ENCODE measurements at places on chromosomes 3 and 15. TPM values are rescaled to one million over a fixed set of nuclear protein-coding genes. Genes with fewer than 3 reads are reported as not detected.

The C3orf62 gene
- 9.2 TPM for total RNA-seq

DNA sequence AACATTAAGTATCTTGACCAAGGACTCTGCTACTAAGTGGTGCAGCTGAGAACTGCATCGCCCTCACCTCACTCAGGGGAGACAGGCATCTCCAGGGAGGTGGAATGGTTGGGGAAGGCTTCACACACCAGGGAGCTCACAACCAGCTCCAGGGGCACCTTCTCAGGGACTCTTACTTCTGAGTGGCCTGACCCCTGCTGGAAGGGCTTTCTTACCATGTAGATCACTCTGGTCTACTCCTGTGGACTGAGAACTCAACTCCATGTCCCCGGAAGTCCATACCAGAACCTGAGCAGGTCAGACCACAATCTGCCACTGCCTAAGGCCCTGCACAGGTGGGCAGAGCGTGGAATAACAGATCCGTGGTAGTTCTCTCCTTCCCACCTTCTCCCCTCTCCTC, 140.5 kb downstream of the TLE3 start:
- DNase-seq: no peak

GRCh38 chr3:146139586-146140110, 21.3 kb downstream of the PLOD2 start:
- no peak for DNase-seq

The TMEM43 gene
- 42.7 TPM for total RNA-seq

GRCh38 chr15:81387621-81388435, 13.8 kb upstream of the TMC3 start:
- no peak for DNase-seq

DNA sequence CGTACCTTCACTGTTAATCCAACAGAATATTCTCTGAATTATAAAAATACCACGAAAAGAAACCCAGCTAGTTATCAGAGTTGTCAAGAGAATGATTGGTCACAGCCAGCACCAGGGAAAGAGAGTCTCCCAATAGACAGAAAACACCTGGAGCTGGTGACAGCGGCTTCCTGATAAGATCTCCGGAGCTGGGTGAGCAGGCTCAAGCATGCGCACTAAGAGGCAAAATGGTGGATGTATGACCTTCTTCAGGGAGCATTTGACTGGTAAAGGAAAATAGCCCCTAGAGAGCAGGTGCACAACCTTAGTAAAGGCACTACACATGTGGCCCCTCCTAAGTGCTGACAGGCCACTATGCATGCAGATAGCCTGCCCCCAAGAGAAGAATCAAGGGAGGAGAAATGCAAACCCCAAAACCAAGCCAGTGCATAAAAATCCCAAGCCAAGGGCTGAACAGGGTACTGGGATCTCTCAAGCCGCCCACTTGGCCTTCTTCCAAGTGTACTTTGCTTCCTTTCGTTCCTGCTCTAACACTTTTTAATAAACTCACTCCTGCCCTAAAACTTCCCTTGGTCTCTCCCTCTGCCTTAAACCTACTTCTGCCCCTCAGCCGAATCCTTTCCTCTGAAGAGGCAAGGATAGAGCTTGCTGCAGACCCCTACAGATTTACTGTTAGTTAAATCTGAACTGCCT, 93.2 kb downstream of the UACA start:
- DNase-seq: no peak

The SUSD5 gene
- 2.1 TPM for total RNA-seq

The HACD3 gene
- 147 TPM for total RNA-seq

The C3orf49 gene
- total RNA-seq: not detected

The CFAP92 gene
- 8.8 TPM for total RNA-seq

- DNase-seq: no peak
These were observed 25.6 kb downstream of the FAM43A start for GRCh38 chr3:194711286-194711685.

- no peak for DNase-seq
These were observed 19.6 kb downstream of the VGLL4 start for GRCh38 chr3:11624161-11624560.

GRCh38 chr3:184952671-184953070, 140.7 kb downstream of the VPS8 start:
- DNase-seq: no peak

The RBPMS2 gene
- 40.5 TPM for total RNA-seq

- no peak for DNase-seq
These were observed at the start of gene GCNT3 for GRCh38 chr15:59611276-59612260. TSS of gene GCNT3 (plus strand) at chr15:59611783. CDS start at chr15:59618239, 6,456 bp downstream.

DNA sequence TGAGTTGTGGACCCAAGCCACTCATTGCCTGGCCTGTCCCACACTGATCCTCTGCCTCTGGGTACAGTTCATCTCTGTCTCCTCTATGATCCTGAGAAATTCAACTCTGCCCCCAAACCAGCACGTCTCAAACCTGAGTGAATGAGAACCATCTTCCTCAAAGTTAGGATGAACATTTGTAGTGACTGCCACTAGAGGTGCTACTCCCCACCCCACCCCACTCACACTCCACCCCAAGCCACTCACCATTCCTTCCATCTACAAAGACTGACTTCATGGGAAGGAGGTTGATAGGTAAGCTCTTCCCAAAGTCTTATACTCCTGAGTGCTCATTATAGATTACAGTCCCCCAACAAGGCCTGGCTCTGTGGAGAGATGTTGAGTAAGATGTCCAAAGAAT, 43.8 kb downstream of the NEK10 start:
- no peak for DNase-seq

The PPP2R3A gene
- total RNA-seq: 17.1 TPM

The EXD1 gene
- not detected for total RNA-seq

- DNase-seq: no peak
These were observed 61.8 kb downstream of the SETD2 start for GRCh38 chr3:47102081-47102600.

DNA sequence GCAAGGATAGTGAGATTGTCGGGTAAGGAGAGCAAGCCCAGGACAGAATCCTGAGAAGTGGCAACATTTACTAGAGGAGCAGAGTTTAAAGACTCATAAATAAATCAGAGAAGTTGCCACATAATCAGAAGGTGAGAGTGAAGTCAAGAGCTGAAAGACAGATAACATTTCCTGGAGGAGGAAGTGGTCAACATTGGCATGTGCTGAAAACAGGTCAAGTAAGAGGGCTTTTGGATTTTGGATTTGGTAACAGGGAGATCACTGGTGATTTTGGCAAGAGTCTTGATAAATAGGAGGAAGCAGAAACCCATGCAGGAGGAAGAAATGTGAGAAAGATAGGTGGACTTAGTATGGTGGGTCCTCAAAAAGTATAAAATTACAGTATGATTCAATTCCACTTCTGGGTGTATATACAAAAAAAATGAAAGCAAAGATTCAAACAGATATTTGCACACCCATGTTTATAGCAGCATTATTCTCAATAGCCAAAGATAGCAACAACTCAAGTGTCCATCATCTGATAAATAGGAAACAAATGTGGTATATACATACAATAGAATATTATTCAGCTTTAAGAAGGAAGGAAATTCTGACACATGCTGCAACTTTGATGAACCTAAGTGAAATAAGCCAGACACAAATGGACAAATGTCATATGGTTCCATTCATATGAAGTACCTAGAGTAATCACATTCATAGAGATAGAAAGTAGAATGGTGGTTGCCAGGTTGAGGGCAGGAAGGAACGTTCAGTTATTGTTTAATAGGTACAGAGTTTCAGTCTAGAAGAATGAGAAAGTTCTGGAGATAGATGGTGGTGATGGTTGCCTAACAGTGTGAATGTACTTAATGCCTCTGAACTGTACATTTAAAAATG, 27.3 kb upstream of the MBNL1 start:
- no peak for DNase-seq

DNA sequence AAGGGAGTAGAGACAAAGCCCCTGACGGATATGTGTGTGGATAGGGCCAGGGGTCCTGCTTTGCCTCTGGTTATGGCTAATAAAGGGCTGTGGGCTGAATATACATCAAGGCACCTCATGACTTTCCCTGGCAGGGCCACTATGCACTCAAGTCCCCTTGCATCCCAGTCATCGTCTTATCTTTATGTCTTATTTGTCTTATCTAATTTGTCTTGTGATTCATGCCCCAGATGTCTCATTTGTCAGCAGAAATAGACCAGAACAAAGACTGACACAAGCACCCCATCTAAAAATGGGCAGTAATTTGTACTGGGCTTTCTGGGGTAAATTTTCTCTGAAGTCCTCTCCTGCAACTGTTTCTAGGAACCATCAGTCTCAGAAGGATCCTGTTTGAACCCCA, 68.6 kb downstream of the ITGA11 start:
- no peak for DNase-seq

GRCh38 chr3:133934073-133934970, 38.6 kb upstream of the RAB6B start:
- no peak for DNase-seq
